ENCODE measurements at places on chromosomes 4 and X.

DNA sequence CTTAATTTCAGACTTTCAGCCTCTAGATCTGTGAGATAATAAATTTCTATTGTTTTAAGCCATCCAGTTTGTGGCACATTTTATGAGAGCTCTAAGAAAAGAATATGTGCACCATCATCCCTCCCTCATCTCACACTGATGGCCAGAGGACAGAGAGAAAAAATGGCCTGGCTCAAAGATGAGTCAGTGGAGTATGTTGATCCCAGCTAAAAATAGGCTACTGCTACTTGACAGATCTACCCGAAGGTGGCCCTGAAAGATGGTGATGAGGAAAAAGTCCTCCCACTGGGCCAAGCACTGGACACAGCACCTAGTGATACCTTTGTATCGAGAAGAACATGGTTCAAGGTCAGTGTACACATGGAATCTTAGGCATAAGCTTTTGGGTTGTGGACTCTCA is 38.2 kb upstream of the DCTD start:
- peak; percentile 49 for DNase-seq

GRCh38 chr4:152806501-152807125 is 26.9 kb downstream of the ARFIP1 start:
- no peak for DNase-seq

DNA sequence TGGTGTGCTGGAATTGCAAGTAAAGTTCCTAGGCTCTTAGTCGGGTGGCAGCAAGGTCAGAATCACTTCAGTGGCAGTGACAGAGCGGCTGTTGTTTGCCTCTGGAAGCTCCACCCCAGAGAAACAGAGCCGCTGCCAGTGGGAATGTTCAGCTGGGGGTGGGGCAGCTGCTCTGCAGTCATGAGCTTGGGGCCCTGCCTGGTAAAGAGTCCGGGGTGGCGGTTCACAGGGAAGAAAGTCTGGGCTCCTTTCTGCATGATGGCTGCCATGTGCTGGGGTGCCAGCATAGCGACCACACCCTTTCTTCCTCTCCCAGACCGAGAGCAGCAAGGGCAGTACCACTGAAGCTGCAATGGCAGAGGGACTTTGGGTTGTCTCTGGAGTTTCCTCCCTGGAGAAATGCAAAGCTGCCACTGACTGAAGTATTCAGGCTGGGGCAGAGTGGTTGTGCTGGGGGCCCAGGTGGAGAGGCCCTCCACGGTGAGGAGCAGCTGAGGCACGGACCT is 108.8 kb upstream of the CENPE start:
- no peak for DNase-seq

- DNase-seq: peak; percentile 84
Measured at GRCh38 chrX:9923357-9923756, 43.8 kb upstream of the CLDN34 start.

GRCh38 chrX:41666251-41666650 is 22.5 kb upstream of the GPR34 start:
- peak; percentile 14 for DNase-seq

- DNase-seq: no peak
Measured at GRCh38 chr4:161653697-161654096, 510.1 kb downstream of the FSTL5 start.

- no peak for DNase-seq
Measured at GRCh38 chr4:99670409-99671073, 12.9 kb upstream of the C4orf54 start.

DNA sequence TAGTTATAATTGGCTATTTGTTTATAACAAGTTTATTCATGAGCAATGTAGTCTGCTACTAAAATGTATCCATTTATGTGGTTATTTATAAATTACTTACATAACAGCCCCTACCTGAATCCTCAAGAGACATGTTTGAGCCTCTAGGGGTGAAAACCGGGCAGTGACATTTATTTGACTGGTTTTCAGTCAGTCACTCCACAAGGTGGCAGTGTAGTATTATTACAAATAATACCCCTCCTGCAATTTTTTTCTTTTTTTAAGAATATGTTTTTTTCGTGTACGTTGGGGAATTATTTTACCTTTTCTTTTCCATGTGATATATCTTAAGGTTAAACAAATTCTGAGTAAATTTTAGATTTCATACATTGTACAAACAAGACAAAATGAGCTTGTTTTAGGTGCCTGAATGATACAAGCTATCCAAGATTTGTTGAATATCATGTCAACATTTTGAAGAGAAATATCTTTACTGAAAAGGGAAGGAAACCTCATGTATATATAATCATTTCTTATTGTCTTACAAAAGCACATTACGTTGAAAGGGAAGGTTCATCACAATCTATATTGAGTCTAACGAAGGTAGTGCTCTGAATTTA is 598.7 kb upstream of the TECRL start:
- DNase-seq: peak; percentile 18

- DNase-seq: peak; percentile 58
Measured at GRCh38 chr4:41258783-41259182, 2.1 kb downstream of the UCHL1 start.

DNA sequence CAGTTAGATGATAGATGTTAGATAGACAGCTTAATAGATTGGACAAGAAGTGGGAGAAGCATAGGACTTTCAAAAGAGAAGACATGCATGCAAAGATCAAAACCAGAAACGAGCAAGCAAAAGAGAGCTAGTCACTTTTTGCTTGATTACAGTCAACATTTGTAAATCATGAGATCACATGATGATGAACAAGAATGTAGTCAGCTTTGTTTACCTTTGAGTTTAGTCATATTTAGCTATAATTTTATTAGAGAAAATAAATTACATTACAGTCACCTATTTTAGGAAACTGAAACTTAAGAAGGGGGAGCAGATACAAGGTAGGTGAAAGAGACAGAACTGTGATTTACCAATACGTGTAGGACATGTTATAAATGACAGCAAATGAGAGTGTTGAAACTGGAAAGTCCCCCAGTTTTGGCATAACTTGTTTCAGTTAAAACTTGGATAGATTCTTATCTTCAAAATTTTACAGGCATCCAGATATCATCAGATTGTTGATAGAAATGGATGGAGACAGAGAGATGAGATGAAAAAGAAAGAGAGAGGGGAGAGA is 1083.1 kb upstream of the PCDH10 start:
- DNase-seq: no peak

- no peak for DNase-seq
Measured at GRCh38 chr4:17491196-17491595, 20.7 kb downstream of the QDPR start.

- DNase-seq: no peak
Measured at GRCh38 chr4:114780205-114780604, 181.6 kb downstream of the UGT8 start.

Measured in RPMI7951 (cell line).